ENCODE measurements at places on chromosomes 12 and 14. TPM values are rescaled to one million over a fixed set of nuclear protein-coding genes. Genes with fewer than 3 reads are reported as not detected.

GRCh38 chr12:46100551-46101484 lies 110.4 kb upstream of the SCAF11 start:
- H3K27me3 ChIP-seq: no peaks in the 10 kb centered on the region
- no peak for DNase-seq
- no peaks in the 10 kb centered on the region for H3K36me3 ChIP-seq
- H3K4me3 ChIP-seq: no peak overlapping the region
- no peaks in the 10 kb centered on the region for H3K4me1 ChIP-seq

GRCh38 chr12:70449753-70450341 lies 83.8 kb downstream of the KCNMB4 start:
- H3K4me1 ChIP-seq: no peaks in the 10 kb centered on the region
- no peak overlapping the region for H3K27ac ChIP-seq
- H3K36me3 ChIP-seq: no peaks in the 10 kb centered on the region
- DNase-seq: no peak

Gene SLC4A8
- 0.12 TPM for polyA plus RNA-seq

Gene SRRM4
- 0.37 TPM for polyA plus RNA-seq

GRCh38 chr12:92573104-92573503 lies 129.7 kb upstream of the PLEKHG7 start:
- H3K36me3 ChIP-seq: no peaks in the 10 kb centered on the region
- H3K4me1 ChIP-seq: no peaks in the 10 kb centered on the region
- H3K27me3 ChIP-seq: no peaks in the 10 kb centered on the region
- H3K27ac ChIP-seq: no peak overlapping the region
- H3K4me3 ChIP-seq: no peak overlapping the region

Gene ARL1
- 56.8 TPM for polyA plus RNA-seq

Gene REM2
- 0.07 TPM for polyA plus RNA-seq

DNA sequence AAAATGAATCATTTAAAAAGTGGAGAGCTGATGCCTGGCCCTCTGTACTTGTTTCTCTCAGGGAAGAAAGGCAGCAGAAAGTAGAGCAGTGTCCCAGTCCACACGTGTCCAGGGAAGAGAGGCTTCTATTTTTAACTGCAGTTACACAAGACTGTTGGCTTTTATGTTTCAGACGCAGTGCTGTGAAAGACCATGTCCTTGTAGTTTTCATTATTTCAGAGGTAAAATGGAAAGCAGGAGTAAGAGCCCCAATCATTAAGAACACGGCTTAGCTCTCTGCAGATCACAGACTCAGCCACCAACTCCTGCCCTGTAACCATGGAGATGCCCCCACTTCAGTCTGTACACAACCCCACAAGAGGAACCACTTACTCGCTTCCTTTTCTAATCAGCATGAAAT lies 336.3 kb downstream of the DAD1 start:
- H3K36me3 ChIP-seq: no peaks in the 10 kb centered on the region
- no peak overlapping the region for H3K4me3 ChIP-seq
- H3K4me1 ChIP-seq: no peaks in the 10 kb centered on the region
- H3K27ac ChIP-seq: no peak overlapping the region

- H3K27ac ChIP-seq: no peak overlapping the region
- no peaks in the 10 kb centered on the region for H3K4me1 ChIP-seq
- H3K4me3 ChIP-seq: no peak overlapping the region
- DNase-seq: no peak
Measured at GRCh38 chr12:68037616-68038255, 48.5 kb downstream of the IFNG-AS1 start.

GRCh38 chr12:101809208-101809607 lies 21.6 kb downstream of the GNPTAB start:
- H3K27ac ChIP-seq: no peak overlapping the region
- H3K4me3 ChIP-seq: no peak overlapping the region
- no peaks in the 10 kb centered on the region for H3K36me3 ChIP-seq
- H3K4me1 ChIP-seq: peaks cover 20% of the 10 kb centered on the region
- DNase-seq: no peak

Data from heart right ventricle (tissue), 16 donors.